ENCODE measurements at places on chromosomes 11 and 22.

GRCh38 chr11:61297341-61297740 is 2.2 kb upstream of the VWCE start:
- DNase-seq: no peak

DNA sequence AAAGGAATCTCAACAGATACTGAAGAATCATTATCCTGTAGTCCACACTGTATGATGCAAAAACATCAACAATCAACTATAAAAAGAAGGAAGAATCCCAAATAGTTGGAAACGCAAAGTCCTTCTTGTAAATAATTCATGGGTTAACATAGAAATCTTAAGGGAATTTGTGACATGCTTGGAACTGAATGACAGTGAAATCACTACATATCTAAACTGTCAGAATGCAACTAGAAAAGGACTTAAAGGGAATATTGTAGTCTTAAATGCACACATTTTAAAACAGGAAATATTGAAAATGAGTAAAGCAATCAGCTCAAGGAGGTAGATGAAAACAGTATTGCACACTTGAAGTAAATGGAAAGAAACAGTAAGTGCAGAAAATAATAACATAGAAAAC is 147.6 kb upstream of the MPPED2 start:
- DNase-seq: no peak

- DNase-seq: no peak
Measured at GRCh38 chr11:14110629-14111028, 148.1 kb downstream of the SPON1 start.

- no peak for DNase-seq
Measured at GRCh38 chr11:127506647-127507046, 506.1 kb upstream of the KIRREL3 start.

- no peak for DNase-seq
Measured at GRCh38 chr11:62601122-62601371, 618 bp downstream of the MTA2 start.

GRCh38 chr22:29458551-29458950 is 20.2 kb downstream of the RFPL1 start:
- no peak for DNase-seq

DNA sequence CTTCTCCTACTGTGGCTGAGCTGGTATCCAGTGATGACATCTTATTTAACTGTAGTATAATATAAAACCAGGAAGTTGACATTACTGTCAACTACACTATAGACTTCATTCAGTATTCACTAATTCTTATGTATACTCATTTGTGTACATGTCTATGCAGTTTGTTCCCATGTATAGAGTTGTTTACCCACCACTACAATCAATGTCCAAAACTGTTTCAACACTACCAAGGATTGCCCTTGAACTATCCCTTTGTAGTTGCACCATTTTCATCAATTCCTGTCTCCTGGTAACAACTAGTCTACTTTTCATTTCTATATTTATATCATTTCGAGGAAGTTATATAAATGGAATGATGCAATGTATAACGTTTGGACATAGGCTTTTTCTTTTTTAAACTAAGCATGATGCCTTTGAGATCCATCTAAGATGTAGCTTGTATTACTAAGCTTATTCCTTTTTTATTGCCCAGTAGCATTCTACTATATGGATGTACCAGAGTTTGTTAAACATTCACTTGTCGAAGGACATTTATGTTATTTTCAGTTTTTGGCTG is 39.2 kb downstream of the TMEM135 start:
- DNase-seq: no peak

DNA sequence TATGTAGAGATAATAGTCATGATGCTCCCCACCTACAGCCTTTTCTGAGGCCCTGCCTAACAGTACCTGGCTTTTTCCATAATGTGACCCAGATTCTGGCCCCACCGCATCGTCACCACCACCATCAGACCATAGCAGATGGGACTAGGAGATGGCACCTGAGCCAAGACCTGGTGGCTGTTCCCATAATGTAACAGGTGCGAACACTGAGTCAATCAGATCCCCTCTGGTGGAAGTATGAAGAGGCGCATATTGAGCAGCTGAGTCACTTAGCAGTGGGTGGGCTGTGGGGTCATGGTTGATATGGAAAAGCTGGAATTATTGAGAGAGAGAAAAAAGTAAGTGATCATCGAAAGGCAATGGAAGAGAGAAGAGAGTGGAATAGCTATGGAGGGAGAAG is 578.0 kb upstream of the CADM1 start:
- DNase-seq: no peak

GRCh38 chr11:10453261-10453660 is 1.8 kb upstream of the AMPD3 start:
- no peak for DNase-seq

- DNase-seq: no peak
Measured at GRCh38 chr11:5608808-5609207, 12.4 kb downstream of the TRIM6 start.

- no peak for DNase-seq
Measured at GRCh38 chr11:66473608-66474515, 6.4 kb upstream of the DPP3 start.

DNA sequence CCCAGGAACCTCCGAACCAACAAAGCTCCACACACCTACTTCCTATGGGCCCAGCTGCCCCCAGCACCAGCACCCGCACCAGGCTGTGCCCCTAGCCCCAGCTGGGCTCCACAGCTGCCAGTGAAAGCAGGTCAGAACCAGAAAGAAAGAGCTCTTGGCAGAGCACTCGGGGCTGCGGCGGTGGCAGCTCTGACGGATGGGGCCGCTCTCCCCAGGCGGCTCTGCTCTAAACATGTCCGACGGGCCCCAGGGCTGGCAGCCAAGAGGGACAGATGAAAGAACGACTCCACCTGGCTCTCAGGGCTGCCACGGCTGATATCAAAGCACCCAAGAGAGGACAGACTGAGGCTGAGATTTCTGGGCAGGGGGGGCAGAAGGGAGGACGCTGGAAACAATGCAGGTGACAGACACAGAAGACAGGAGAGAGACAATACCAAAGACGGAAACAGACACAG is 25.7 kb downstream of the LRFN4 start:
- no peak for DNase-seq

- no peak for DNase-seq
Measured at GRCh38 chr11:71115770-71116692, 136.3 kb downstream of the SHANK2 start.

DNA sequence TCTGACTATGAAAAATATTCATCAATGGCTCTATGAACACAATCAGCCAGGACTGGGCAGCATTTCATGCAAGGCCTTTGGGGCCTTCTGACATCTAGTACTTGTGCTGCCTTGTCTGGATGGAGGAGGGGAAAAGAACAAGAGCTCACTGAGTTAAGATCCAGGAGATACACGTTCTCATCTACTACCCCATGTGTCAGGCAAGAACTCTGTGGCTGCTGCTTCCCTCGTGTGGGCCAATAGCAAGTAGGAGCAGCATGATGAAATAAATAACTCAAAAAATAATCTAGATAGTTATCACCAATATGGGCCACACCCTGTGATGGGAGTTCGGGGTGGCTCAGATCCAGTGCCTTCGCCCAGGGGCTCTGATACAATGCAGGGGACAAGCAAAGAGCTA is 7.3 kb downstream of the KCNE3 start:
- no peak for DNase-seq

DNA sequence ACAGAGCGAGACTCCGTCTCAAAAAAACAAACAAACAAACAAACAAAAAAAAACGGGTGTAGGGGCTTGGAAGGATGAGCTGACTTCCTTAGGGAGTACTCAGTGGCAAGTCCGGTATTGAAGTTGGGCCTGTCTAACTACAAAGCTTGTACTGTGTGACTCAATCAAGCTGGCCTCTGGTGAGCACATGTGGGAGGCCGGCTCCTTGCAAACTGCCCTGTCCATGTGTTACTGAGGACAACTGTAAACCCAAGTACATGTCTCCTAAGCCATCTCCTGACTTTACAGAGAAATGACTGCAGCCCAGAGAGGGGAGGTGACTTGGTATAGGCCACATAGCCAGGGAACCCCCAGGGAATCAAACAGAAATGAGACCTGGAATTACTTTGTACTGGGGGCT is 11.6 kb downstream of the RIBC2 start:
- no peak for DNase-seq

- DNase-seq: no peak
Measured at GRCh38 chr11:76186776-76187279, 19.5 kb downstream of the WNT11 start.

GRCh38 chr11:43979571-43980219 is 37.3 kb downstream of the C11orf96 start:
- DNase-seq: no peak

DNA sequence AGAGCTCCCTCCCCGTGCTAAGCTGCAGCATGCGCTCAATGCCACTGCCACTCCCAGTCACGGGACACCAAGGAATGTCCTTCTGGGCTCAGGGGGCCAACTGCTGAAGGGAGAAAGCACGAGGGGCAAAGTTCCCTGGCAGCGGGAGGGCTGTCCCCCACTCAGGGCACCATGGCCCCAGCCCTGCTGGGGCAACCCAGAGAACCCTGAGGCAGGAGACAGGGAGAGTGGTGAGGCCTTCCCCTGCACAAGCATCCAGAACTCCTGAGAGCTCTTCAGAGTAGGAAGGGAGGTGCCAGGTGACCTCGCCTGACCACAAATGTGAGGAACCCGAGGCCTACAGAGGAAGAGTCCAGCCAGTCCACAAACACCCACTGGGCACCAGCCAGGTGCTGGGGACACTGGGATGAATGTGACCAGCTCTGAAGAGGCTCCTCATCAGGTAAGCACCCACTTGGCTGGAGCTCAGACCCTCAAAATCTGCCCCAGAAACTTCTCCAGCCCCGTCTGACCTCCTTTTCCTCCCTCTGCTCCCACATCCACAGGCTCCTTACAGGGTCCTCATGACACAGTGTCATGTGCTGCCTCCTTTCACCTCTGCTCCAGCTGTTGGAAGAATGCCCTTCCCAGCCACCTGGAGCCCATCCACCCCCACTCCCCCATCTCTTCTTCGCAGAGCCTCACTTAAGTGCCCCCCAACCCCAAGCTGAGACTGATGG is 15.6 kb downstream of the GDPD5 start:
- DNase-seq: no peak

DNA sequence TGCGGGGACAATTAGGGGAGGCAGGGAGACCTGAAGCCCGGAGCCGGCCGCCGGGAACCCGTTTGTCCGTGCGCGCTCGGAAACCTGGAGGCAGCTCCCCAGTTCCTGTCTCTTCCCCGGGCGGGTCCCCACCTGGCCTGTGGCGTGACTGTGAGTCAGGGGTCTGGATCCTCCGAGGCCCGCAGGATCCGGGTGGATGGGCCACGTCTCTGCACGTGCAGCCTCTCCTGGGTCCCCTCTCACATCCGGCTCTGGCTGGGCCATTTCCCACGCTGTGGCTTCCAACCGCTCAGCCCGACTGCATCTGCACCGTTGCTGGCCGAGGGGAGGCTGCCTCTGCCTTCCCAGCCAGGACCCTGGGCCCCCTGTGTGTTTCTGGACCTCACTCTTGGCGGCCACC is 14.8 kb upstream of the H19 start:
- DNase-seq: no peak

- DNase-seq: no peak
Measured at GRCh38 chr11:17460406-17460805, 16.2 kb downstream of the ABCC8 start.

DNA sequence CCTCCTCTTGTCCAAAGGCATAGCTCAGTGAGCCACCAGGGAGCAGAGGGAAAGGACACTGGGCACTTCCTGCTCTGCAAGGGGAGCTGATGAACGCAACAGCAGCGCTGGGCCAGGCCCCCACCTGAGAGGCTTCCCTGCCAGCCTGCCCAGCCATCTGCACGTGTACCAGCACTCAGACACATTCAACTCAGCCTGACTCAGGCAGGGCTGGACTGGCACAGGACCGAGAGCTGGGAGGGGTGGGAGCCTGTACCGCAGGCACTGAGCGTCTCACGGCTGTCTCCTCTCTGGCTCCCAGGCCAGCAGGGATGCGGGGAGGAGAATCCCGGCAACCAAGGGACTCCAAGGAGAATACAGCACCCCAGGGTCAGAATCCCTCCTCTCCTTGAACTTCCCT is 411.8 kb downstream of the CTTN start:
- no peak for DNase-seq

GRCh38 chr11:73425108-73425507 is 48.9 kb downstream of the RELT start:
- DNase-seq: no peak

DNA sequence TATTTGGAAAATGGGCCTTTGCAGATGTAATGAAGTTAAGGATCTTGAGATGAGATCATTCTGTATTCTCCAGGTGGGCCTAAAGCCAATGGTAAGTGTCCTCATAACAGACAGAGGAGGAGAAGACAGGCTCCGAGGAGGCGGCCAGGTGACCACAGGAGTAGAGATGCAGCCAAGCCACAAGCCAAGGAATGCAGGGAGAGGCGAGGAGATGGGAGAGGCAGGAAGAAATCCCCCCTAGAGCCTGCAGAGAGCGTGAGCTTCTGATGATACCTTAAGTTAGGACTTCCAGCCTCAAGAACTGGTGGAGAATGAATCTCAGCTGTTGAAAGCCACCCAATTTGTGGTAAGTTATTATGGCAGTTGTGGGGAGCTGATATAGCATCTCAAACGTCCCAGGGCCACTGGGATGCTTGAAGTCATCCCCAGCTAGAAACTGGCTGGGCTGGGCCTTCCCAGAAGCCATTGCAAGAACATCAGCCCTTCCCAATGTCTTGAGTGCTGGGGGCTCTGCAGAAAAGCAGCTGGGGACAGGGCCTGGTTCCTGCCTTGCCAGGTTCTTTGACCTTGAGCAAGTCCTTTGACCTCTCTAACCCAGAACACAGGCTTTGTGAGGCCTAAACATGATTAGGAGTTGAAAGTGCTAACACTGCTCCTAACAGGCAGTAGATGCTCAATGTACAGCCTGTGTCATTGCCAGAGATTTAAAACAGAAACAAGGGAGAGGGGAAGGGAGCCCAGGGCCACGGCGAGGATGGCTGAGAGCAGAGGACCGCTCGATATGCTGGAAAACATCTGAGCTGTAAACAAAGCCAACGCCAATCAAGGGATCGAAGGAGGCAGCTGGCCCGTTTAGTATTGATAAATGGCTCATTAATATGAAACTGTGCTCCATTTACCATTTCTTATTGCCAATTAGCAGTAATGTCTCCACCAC is 632.3 kb downstream of the TBC1D22A start:
- no peak for DNase-seq
